NCI-H510A treated with DMSO at 0.1 percent for 48 hours (cell line): ENCODE measurements at places on chromosomes 7 and 10.

DNA sequence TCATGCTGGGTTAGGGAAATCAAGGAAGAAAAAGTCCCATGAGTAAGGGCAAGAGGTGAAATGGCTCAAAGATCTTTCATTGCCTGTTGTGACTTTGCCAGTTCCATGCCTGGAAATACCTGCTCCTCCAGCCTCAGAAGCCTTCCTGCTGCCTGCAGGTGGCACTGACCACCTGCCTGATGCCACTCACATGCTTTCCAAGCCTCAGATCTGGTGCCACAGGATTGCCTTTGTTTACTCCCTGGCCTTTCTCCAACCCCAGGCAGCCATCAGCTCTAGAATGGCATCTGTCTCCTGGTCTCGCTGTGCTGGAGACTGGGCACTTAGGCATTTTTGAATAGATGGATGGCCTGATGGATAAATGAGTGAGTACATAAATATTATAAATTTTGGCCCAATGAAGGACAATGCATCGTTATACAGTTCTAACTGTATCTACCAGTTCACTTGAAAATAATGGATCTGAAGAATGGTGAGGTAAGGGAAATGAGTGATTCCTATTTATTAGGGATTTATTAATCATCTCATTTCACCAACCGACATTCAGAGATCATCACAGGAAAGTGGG is 657.2 kb downstream of the INHBA start:
- peak; percentile 24 for DNase-seq

- no peak for DNase-seq
Measured at GRCh38 chr10:19730907-19731217, 85.4 kb upstream of the PLXDC2 start.

GRCh38 chr7:113892818-113893217 is 26.0 kb downstream of the PPP1R3A start:
- no peak for DNase-seq

- no peak for DNase-seq
Measured at GRCh38 chr10:119448628-119449584, 93.6 kb downstream of the RGS10 start.

DNA sequence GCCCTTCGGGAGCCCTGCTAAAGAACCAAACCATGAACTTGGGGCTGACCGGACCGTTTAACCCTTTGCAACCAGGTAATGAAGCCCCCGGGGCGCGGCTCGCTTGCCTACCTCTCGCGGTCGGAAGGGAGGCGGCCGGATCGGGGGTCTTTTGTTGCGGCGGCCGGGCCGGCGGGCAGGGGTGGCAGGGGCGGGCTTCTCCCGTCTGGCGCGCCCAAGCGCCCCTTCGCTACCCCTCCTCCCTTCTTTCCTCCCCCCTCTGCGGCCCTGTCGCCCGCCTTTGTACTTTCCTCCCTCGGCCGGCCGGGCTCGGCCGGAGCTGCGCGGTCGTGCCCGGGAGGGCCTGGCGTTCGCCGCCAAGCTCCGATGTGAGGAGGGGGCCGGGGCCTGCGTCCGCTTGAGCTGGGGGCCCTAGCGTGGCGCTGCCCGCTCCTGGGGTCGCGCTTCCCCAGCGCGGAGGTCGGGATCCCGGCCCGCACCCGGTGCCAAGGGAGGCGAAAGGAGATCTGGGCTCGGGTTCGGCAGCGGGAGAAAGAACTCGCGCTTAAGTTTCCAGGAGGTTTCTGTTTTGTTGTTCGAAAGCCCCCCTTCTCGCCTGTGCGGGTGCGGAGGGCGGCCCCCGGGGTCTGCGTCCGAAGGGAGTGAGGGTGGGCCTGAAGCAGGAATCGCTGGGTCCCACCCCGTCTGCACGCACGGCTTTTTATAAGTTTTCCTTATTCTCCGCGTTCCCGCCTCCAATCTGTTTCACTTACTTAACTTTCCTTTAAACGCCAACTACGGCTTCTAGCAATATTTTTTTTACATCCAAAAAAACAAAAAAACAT is 436.8 kb upstream of the GALNT17 start:
- DNase-seq = no peak

GRCh38 chr10:46296641-46297141 is 9.9 kb downstream of the ANTXRL start:
- no peak for DNase-seq

DNA sequence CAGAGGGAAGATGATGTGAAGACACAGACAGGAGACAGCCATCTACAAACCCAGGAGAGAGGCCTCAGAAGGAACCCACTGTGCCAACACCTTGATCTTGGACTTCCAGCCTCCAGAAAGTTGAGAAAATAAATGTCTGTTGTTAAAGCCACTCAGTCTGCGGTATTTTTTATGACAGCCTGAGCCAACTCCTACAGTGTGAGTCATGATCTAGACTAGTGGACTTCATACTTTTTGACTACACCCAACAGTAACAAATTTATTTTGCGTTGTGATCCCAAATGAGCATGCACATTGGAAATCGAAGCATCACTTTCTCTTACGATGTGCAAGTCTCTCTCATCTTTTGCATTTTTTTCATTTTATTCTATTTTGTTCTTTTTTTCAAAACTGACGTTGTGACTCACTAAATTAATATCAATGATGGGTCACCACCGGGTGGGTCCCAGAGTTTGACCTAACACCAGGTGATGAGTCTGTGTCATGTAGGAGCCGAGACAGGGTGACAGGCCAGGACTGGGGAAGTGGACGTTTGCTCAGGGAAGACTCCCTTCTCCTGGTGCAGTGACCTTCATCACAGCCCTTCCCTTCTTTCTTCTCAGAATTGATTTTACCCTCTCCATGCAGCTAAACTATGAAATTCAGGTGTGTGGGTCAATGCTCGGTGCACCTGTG is 28.9 kb downstream of the PHYH start:
- no peak for DNase-seq

GRCh38 chr10:97676770-97677581 is 10.1 kb downstream of the AVPI1 start:
- DNase-seq = peak; percentile 62

DNA sequence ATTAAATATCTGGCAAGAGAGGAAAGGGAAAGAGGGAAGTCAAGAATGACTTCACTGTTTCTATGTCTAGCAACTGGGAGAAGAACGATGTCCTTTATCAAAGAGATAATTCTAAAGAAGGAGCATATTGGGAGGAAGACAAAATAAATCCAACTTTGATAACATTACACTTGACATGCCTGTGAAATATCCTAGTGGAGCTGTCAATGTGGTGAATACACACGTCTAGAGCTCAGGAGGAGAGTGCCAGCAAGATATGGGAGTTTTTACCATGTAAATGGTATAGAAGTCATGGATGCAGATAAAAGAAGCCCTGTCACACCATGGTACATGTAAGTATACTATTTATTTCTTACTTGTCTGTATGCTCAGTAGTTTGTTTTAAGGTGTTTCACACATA is 356.7 kb downstream of the HPSE2 start:
- DNase-seq = no peak

GRCh38 chr10:133565441-133566294 is at the start of gene SYCE1:
TSS of gene SYCE1 (minus strand) at chr10:133565583. CDS start at chr10:133565529, 54 bp downstream.
- no peak for DNase-seq

GRCh38 chr10:17316488-17317170 is 88.6 kb downstream of the VIM start:
- no peak for DNase-seq

DNA sequence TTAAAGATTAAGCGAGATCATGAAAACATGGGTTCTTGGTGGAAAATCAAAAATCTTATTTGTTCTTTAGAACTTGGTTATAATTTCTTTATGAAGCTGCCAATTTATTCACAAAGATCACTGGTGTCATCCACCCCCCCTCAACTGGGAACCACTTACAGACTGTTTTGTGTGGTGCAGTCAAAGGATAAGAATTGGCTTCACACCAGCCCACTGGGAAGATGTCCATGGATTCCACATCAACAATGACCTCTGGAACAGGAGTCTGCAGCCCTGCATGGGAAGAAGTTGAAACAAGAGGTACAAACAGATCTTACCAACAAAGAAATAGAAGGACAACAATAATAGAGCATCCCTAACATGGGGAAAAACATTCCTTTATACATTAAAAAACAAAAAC is 205.2 kb downstream of the SFMBT2 start:
- no peak for DNase-seq

- no peak for DNase-seq
Measured at GRCh38 chr7:71480791-71481190, 348.8 kb downstream of the GALNT17 start.

DNA sequence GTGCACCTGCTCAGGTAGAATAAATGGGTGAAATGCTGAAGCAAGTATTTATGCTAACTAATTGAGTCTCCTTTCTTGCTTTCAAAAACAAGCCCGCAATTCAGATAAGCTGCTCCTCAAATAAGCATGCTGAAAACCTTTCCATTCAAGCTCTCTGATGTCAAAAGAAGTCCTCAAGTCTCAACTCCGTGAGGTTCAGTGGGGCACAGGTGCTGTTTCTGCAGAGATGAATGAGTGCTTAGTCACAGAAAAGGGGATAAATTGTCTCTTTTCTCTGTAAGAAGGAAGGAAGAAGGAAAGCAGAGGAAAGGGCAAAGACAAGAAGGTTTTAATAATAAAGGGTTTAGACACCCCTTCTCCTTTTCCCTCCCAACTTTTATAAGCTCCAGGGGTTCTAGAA is 229.8 kb upstream of the NPY start:
- no peak for DNase-seq

GRCh38 chr7:130020434-130020833 is 30.7 kb downstream of the ZC3HC1 start:
- no peak for DNase-seq

DNA sequence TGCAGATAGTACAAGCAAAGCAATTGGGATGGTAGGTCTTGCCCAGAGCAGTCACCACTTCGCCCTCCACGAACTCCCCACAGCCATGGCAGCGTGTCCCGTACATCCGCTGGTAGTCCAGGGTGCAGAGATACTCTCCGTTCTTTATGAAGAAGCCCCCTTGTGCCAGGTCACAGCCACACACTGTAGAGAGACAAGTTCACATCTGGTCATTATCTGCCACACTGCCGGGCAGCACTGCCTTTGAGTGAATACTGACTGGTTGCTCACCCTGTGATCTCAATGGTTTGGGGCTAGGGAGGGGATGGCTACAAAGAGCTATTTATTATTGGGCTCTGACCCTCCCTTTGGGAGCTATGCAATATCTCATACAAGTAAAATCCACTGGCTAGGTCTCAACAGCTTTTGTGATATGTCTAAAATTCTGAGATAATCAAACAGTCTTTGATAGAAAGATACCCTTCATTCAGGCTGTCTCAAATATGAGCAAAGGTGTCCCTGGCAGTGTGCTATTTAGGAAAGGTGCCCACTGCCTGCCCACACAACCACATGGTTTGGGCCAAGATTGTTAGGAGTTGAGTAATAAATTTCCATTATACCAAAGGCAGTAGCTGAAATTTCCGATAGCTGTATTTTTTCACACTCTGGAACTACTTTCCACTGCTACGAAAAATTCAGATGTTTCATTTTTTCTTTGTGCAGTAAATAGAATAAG is 82.5 kb downstream of the ABLIM1 start:
- DNase-seq = no peak

GRCh38 chr7:91165006-91165845 is 99.0 kb upstream of the FZD1 start:
- no peak for DNase-seq

GRCh38 chr10:15439341-15439842 is 68.3 kb upstream of the FAM171A1 start:
- DNase-seq = no peak

GRCh38 chr7:44748045-44748947 is at the start of gene ZMIZ2:
TSS of gene ZMIZ2 (plus strand) at chr7:44748847. CDS start at chr7:44756250, 7,403 bp downstream.
- peak; percentile 79 for DNase-seq

DNA sequence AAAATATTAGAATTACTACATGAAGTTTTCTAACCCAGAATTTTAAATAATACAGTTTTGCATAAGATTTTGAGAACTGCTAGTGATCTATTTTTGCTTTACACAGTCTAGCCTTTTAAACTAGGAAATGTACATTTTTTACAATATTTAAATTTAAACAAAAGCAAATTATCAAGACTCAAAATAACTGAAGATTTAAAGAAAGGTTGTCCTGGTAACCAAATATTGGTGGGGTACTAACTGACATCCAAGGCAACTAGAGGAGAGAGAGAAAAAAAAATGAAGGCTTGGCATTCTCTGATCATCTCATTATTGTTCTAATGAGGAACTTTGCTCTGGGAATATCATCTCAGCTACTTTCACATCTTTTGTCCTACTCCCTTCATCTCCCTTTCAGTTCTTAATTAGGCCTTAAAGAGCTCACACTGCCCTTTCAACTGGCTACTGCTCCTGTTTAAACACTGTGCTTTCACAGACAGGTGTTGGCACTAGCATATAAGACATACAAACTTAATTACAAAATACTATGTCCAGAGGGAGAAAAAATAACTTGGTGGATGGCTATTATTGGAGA is 33.7 kb downstream of the RAB11FIP2 start:
- no peak for DNase-seq

DNA sequence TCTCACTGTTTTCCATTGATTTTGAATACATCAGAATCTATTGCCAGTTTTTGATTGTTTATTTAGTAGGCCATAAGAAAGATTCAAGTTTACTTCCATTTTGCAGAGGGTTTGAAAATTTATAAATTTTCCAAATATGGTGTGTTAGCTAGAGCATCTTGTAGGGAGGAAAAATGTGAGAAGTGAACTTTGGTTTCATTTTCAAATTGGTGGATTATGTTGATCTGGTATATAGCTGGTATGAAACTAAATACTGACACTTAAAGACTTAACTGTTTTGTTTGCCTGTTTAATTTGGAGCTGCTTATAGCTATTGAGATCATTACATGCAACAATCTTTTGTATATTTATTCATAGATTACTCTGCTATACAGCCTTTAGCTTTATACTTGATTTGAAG is 108.1 kb downstream of the ADAM22 start:
- DNase-seq = no peak

DNA sequence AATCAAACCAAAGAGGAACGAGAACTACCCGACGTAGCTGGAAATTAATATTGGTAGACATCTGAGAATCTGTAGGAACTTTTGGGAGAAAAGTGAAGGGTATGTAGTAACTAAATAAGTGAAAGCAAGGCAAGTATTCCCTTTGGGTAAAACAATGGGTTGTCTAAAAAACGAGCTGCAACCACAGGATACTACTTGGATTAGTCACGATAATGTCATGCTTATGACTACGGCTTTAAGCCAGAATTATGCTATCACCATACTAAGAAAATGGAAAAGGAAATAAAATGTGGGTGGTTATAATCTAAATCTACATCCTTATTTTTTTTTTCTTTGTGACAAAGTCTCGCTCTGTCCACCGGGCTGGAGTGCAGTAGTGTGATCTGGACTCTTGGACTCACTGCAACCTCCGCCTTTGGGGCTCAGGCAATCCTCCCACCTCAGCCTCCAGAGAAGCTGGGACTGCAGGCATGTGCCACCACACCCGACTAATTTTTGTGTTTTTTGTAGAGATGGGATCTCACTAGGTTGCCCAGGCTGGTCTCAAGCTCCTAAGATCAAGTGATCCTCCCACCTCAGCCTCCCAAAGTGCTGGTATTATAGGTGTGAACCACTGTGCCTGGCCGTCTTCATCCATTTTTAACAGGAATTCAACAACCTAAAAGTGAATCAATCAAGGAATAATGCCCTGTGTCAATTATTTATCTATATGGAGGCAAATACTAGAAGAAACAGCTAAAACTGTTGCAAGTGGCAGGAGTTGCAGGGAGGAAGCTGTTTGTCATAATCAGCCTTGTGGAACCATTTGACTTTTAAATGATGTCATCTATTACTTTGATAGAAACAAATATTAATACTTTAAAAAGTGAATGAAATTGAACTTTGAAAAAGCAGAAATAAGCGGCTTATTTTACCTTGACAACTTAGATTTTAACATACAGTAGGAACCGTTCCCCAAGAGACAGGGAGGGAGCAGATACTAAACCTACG is 189.3 kb downstream of the PRPF18 start:
- DNase-seq = no peak
